ENCODE measurements at places on chromosomes 5 and 9.

DNA sequence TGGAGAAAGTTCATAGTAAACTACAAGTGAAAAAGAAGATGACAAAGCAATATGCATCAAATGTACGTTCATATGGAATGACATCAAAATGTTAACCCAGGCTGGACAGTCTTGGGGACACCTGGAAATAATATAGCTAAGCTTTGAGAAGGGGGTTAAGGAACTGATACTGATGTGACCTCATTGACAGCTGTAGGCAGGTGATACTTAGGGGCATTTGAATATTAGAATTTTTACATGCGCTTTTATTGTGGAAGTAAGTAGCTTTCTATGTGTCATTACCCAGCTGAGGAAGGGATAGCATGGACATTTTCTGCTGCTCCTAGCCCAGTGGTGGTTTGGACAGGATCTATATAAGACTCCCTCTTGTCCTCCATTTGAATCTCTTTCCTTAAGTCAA lies 299.7 kb downstream of the CWC27 start:
- DNase-seq = no peak

DNA sequence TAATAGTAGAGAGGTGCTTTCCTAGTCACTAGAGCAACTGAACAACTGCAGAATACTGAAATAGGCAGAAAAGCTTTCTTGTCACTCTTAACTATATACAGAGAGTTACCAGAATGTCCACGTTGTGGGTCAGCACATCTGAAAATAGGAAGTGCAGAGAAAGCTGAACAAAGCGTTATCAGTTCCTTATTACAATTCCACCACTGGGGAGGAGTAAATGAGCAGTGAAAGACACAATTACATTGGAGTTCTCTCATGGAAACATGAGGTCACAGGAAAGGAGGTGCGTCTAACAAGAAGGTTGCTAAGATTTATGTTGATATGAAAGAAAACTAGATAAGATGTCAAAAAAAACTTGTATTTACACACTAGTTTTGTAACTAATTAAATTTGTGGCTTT lies 461.9 kb upstream of the COX7C start:
- no peak for DNase-seq

- no peak for DNase-seq
Observed at GRCh38 chr9:5869315-5870019, 21.2 kb upstream of the MLANA start.

GRCh38 chr5:67462147-67462546 lies 265.5 kb upstream of the CD180 start:
- DNase-seq = no peak

- DNase-seq = no peak
Observed at GRCh38 chr5:124007675-124008398, 495.9 kb downstream of the CSNK1G3 start.

DNA sequence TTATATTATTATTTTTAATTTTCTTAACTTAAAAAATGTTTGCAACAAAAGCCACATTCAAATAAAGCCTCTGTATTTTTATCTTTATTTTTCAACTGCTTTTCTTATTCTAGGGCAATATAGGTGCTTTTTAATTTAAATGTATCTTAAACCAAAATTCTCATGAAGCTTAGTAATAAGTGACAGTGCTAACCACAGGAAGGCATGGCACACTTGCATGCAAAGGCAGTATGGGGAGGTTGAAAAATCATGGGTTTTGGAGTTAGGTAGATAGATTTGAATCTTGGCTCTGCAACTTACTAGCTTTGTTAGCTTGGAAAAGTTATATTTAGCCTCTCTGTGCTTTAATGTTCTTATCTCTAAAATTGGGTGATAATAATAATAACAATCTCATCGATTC lies 458.0 kb downstream of the DMAC1 start:
- no peak for DNase-seq

DNA sequence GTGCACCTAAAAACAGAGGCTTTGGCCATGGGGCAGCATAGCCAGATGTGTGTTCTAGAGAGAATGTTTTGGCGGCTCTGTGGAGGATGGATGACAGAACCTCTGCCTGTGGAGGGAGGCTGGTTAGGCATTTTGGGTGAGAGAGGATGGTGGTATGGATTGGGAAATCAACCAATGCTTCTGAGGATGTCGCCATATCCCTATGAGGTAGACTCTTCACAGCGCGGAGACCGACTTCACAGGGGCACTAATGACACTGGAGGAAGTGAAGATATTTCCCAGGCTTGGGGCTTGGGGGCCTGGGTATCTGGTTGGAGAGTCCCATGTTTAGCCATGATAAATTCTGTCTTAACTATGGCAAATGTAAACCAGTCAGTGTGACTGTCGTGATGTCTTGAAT lies 140.6 kb upstream of the KLF4 start:
- DNase-seq = no peak

DNA sequence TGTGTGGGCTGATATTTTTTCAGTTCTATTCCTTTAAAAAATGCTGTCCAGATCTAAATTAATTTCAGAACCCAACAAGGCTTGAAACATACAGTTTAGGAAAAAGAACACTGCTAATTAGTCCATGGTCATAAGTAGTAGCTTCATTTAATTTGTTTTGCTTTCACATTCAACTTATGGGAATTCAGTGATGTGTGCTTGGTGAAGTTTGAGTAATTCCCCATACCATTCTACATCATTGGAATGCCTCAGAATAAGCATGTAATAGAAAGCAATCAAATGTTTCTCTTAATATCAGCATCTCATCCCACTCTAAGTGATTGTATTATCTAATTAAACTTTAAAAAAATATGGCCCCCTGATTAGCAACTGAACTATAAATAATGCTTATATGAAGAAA lies 2.7 kb downstream of the CNTLN start:
- DNase-seq = no peak

DNA sequence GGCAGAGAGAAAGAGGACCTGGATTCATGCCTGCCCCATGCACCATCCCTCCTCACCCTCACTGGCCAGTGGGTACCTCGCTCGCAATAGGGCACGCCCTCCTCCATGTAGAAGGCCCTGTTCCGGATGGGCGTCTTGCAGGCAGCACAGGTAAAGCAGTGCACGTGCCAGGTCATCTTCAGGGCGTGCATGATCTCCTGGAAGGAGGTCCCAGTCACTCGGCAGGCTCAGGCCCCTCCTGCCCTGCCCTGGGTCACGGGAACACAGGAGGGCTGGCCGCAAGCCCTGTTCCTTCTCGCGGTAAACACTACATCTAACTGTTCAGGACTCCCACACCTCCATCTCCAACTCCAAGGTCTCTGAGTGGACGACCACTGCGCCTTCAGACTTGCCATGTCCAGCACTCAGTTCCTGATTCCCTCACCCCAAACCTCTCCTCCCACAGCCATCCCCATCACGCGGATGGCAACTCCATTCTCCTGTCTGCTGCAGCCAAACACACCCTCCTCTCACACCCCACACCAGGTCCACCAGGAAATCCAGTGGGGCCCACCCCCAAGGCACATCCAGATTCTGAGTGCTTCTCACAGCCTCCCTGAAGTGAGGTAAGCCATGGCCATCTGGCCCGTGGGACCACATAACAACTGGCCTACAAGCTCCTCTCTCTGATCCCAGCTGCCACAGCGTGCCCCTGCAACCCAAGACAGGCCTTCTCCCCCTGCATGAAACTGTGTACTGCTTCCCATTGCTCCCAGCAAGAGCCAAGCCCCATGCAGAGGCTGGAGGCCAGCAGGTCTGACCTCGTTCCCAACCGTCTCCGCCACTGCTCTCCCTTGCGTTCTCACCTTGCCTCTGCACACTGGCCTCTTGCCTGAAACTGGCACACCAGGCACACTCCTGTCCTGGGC lies 10.8 kb upstream of the DBN1 start:
- no peak for DNase-seq

GRCh38 chr5:111755345-111755941 lies 1.6 kb downstream of the NREP start:
- DNase-seq = no peak

GRCh38 chr5:163163858-163164257 lies 273.5 kb upstream of the CCNG1 start:
- DNase-seq = no peak

GRCh38 chr5:104186100-104186499 lies 623.5 kb upstream of the NUDT12 start:
- DNase-seq = no peak

GRCh38 chr9:133028221-133028620 lies 2.6 kb upstream of the GTF3C5 start:
- DNase-seq = no peak

DNA sequence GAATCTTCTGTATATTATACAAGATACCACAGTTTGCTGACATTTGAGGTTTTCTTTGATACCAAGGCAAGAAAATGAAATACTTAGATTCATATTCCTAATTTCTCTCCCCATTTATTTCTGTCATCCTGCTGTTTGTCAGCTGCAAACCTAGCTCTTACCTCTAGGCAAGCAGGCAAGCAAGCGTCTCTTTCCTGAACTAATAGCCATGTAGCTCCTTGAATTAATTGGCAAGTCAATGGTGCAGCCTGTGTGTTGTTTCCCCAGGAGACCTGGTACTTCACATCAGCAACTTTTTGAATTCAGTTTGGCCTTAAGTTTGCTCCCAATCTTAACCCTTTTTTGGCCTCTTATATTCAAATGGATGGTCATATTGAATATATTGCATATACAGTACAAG lies 573.6 kb upstream of the ARRDC3 start:
- no peak for DNase-seq

- DNase-seq = no peak
Observed at GRCh38 chr5:1065891-1066650, 45.8 kb downstream of the SLC12A7 start.

- no peak for DNase-seq
Observed at GRCh38 chr9:126974594-126974993, 60.0 kb downstream of the RALGPS1 start.

DNA sequence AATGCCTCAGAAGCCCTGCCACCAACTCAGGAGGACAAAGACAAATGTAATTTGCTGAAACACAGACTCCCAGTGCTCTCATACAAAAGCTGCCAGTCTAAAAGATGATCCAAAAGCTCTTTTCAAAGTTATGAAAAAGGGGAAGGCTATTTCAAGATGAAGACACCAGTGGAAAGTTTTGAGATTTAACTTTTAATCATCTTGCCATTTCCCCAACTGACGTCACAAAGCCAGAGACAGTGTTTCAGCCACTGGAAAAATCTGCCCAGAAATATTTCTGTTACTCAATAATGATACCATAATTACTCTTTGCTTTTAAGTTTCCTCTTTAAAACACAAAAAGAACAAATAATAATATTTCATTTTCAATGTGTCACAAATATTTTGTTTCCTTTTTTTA lies 20.9 kb downstream of the ENG start:
- DNase-seq = no peak

DNA sequence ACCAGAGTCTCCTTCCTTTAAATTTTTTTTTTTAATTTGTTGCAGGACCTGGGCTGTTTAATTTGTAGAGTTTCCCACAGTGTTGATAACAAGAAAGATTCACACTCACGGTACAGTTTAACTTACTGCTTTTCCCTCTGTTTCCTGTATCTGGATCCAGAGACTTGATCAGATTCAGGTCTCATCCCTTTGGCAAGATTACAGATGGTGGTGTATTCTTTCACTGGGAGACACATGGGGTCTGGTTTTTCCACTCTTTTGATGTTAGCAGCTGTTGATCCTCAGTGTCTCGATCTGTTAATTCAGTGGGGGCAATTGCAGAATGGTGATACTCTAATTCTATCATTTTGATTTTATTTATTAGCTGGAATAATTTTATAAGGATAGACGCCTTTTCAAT lies 75.4 kb upstream of the TNFAIP8 start:
- no peak for DNase-seq

DNA sequence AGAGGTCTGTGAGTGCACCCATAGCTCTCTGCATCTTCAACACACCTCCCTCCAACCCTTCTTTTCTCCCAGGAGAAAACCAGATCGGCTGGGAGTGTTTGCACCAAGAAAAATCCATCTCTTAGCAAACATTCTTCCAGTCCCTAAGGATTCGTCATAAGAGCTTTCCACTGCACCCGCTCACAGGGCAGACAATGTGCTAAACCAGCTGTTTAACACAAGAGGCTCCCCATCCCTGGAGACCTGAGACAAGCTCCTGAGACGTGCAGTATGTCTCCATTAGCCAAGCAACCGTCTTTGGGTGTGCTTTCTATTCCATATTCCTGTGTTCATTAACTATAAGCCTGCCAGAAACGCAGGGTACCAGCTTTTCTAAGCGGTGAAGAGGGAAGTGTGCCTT lies 93.6 kb upstream of the ZNF462 start:
- no peak for DNase-seq

- no peak for DNase-seq
Observed at GRCh38 chr9:78304357-78304756, 7.4 kb downstream of the PSAT1 start.

- DNase-seq = no peak
Observed at GRCh38 chr9:119298076-119298853, 71.0 kb downstream of the BRINP1 start.

DNA sequence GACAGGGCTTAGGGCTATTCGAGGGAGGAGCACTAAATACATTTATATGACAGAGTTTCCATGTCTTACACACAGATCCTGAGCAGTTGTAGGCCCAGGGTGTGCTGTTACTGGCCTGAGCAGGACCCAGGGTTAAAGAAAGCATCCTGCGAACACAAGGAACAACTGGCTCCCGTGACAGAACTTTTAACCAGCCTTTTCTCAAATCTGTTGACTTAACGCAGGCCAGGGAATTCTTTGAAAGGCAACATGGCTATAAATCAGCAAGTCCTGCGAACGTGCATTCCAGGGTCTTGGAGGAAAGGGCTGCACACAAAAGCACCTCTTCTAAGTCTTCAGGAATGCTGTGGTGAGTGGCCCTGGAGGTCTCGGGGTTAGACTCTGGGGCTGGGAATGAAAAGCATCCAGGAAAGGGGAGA lies 45.2 kb upstream of the ANKRD55 start:
- DNase-seq = no peak

- DNase-seq = no peak
Observed at GRCh38 chr9:93001031-93001430, 53.7 kb downstream of the FGD3 start.

DNA sequence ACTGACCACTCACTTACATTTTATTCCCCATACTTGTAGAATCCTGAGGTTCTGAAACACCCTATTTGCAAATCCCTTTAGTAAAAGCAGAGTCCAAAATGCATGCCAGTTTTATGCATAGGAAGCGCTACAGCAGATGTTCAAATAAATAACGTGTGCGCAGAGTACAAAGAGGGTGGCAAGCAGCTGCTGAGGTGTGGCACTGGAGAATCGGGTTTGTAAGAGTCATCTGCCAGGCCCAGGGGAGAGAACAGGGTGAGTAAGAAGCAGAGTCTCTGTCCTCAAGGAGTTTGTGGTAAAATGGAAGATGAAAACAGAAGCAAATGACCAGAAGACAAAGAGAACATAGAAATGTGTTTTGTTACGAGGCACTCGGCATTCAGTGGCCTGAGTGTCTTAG lies 288.8 kb downstream of the GLIS3 start:
- no peak for DNase-seq
